ENCODE measurements at places on chromosomes 4 and X. TPM values are rescaled to one million over a fixed set of nuclear protein-coding genes. Genes with fewer than 3 reads are reported as not detected.

DNA sequence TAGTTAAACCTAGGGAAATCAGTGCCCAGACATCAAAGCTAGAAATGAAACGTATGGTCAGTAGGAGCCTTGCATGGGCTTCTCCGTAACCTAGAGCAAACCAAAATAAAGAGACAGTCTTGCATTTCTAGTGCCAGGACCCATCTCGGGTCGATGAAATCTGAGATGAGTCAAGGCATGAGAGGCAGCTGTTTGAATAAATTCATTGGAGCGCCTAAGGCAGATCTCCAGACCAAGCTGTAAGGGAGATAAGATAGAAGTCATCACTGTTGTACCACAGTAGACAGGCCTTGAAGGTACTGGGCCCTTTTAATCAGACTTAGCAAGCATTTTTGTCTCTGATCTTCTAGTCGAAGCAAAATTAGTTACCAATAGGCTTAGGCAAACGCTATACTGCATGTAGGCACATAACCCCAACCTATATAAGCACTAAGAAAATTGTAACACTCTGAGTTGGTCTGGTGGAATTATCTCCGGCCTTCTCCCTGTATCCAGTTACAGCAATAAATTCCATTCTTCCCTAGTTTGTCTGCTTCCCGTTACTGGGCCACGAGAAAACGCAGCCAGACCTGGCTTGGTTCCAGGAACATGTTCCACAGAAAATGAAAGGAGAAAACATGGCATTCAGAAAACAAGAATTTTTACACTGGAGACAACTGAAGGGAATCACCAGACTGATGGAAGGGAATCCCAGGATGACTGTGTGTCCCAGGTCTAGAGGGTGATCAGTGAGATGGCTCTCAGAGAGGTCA, 21.1 kb upstream of the PAPSS1 start:
- DNase-seq = peak; percentile 60

MAGEA10 gene
- not detected for total RNA-seq

GRCh38 chr4:190019023-190019858, 7.8 kb downstream of the FRG2 start:
- no peak for DNase-seq

IGSF1 gene
- not detected for total RNA-seq

DNA sequence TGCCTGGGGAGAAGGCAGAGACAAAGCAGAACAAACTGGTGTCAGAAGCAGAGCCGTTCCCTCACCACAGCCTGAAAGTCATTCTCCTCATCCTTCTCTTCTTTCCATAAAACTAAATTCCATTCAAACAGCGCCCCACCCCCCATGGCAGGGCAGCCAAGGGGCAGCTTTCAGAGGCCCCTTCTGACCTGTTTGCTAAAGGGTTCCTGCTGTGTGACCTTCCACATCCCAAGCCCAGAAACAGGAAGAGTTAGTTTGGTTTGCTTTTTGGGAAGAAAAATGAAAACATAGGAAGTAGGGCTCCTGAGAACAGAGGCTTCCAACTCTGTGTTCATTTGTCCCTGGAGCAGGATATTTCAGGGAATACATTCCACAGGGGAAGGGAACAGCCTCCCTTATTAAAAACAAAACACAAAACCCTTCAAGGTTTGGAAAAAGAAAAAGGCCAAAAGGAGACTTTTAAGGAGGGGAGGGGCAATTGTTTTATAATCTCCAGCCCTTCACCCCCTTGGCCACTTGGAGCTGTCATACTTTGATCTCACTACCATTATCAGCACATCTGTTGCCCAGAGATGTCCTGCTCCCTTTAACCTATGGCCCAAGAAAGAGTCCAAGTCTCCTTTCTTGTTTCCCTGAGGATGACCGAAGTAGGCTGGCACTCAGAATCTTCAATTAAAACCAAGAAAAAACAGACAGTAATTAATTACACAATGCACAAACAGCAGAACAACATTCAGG, 25.3 kb downstream of the STARD8 start:
- DNase-seq = no peak

CORIN gene
- total RNA-seq = 20.3 TPM

DNA sequence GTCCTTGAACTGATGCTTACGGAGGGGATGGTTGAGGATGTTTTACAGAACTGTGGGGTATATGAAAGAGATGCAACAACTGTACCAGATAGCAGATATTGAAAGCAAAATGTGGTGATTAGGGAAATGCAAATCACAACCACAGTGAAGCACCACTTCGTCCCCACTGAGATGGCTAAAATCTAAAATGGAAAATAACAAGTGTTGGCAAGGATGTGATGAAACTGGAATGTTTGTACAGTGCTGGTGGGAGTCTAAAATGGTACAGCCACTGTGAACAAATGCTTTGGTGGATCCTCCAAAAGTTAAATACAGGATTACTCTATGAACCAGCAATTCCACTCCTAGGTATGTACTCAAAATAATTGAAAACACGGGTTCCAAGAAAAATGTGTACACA, 22.9 kb downstream of the XG start:
- no peak for DNase-seq

SLC2A9 gene
- 0.56 TPM for total RNA-seq

- DNase-seq = peak; percentile 28
Observed at GRCh38 chr4:1277667-1278665, 11.7 kb upstream of the MAEA start.

DNA sequence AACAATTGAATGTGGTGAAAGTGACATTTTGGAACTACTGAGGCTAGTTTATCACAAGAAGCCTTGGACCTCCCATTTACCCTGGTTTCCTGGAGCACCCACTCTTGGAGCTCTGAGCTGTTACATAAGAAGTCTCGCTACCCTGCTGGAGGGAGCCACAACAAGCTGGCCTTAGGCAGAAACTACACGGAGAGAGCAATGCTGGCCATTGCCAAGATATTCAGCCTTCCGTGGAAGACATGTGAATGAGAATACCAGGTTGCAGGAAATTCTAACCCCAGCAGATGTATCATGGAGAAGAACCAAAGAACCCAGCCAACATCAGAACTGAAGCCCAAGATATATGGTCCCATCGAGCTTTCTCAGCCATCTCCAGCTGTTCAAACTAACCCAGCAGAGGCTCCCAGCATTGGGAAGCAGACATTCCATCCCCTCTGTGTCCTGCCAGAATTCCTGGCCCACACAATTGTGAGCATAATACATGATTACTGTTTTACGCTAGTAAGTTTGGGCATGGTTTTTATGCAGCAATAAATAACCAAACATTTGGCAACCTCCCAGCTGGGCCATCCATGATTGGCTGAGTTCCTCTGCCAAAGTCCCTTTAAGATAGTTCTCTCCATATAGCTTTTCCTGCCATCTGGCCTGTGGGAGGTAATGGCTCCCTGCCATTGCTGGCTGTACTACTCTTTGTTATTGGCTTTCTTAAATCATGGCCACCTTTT, 17.9 kb upstream of the PDE5A start:
- DNase-seq = peak; percentile 31

- peak; percentile 31 for DNase-seq
Observed at GRCh38 chrX:133670383-133670782, 255.1 kb upstream of the GPC4 start.

DNA sequence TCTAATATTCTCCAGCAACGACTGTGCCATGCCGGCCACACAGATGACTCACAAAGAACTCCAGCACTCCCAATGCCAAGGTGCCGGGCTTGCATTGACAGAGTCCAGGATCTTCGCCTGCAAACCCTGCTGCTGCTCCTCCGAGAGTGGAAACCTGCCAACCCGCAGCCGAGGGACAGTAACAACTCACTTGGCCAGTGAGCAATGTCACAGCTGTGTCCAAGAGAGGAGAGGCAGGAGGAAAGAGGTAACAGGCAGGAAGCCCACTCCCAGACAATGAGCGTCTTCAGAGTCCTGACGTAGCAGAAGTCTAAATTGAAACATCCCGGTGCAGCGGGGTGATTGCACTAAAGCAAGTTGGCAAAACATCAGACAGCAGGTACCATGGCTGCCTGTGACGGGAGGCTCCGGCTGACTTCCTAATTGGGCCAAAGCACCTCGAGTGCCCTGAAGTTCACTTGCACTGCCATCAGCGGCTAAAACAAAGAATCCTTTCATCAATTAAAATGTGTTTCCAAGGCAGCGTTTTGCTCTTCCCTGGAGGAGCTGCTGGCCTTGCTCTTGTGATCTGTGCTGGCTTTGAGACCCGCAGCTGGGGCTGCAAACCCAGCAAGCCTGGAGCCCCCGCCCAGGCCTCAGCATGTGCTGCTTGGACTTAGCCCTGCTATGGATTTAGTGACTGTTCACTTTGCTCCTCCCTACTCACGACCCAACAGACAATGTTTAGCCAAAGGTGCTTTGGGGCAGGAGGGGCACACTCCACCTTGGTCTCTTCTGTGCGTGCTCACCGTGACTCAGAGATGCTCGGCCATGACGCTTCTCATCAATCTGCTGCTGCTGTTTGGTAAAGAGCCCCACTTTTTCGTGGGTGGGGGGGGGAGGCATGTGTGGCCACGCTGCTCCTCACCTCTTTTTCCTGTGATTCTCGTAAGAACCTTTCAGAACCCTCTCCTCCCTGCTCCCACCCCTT, 36.5 kb downstream of the DCTD start:
- peak; percentile 11 for DNase-seq

DNA sequence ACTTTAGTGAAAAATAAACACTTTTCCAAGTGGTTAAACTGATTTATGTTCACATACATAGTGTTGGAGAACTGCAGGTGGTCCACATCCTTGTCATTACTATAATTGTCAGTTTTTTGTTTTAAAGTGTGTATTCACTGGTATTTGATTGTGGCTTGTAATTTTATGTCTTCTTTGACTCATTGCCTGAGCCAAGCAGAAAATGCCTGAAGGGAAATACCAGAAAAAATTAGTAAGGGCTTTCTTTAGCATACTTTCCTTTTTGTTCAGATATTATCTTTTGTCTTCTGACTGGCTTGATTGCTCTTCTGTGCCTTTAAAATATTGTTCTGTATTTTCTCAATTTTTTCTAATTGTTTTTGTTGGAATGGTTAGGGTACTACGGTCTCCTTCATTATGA, 981.3 kb downstream of the C4orf33 start:
- DNase-seq = no peak

TEX11 gene
- total RNA-seq = not detected

DNA sequence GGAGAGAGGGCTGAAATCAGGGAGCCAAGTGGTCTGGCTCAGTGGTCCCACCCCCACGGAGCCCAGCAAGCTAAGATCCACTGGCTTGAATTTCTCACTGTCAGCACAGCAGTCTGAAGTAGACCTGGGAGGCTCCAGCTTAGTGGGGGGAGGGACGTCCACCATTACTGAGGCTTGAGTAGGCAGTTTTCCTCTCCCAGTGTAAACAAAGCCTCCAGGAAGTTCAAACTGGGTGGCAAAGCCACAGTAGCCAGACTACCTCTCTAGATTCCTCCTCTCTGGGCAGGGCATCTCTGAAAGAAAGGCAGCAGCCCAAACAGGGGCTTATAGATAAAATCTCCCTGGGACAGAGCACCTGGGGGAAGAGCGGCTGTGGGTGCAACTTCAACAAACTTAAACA, 88.1 kb downstream of the NPFFR2 start:
- DNase-seq = no peak

MAGEA12 gene
- not detected for total RNA-seq

- peak; percentile 57 for DNase-seq
Observed at GRCh38 chr4:86935853-86936733, 1.3 kb downstream of the AFF1 start.

- no peak for DNase-seq
Observed at GRCh38 chr4:1202526-1203011, 30.2 kb upstream of the SPON2 start.

DNA sequence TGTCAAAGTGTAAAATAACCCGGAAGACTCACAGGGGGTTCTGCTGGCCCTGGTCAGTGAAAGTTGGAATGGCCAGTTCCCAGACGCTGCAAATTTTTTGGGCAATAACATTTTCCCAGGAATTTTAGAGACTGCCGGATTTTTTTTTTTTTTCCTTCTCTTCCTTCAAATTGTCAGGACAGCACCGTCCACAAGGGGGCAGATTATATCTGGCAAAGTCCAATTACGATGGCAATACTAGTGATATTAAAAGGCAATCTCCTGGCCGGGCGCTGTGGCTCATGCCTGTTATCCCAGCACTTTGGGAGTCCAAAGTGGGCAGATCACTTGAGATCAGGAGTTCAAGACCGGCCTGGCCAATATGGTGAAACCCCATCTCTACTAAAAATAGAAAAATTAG, 20.5 kb downstream of the SLC25A5 start:
- DNase-seq = peak; percentile 51

DNA sequence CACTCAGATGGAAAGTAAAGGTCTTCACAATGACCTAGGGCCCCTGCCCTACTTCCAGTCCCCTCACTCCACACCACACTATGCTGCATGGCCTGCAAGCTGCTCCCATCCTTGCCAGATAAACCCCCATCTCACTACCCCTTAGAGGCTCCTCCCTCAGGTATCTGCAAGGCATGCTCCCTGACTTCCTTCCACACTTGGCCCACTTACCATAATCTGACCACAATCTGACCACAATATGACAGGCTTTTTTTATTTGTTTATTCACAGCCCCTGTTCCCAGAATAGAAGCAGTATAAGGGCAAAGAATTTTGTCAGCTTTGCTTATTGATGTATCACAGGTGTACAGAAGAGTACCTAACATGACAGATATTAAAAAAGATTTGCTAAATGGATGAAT, 124.7 kb downstream of the CAMK2D start:
- DNase-seq = peak; percentile 62

GRCh38 chr4:146176891-146177290, 1.4 kb downstream of the LSM6 start:
- DNase-seq = no peak

DNA sequence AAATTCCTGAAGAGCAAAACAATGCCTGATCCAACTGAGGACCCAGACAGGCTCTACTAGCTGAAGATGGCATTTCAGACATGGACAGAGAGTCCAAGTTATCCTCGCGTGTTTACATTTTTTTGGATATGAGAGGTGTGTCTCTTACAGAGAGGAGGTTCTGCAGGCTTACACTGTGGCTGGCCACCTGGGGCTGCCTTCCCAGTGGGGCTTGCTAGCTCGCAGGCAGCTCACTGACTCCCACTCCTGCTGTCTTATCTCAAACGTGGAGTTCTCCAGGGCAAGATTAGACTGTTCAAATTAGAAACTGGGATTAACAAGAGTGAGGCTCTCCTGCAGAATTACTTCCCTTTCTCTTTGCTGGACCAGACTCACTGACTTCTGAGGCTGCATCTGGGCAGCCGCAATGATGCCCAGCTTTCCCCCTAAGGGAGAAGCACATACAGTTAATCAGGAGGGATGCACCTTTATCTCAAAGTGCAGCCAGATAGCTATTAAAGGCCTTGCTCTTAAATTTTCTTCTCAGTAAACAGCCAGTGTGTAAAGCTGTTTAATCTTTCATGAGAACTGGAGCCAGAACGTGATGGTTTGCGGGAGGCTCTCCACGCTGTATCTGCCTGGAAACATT, 123.0 kb downstream of the ENPP6 start:
- no peak for DNase-seq

- peak; percentile 79 for DNase-seq
Observed at GRCh38 chr4:88964450-88964849, 92.5 kb downstream of the FAM13A start.

FGF13 gene
- 0.18 TPM for total RNA-seq

- DNase-seq = no peak
Observed at GRCh38 chrX:134073341-134073740, 87.9 kb upstream of the GPC3 start.

GRCh38 chr4:185902654-185903053, 90.7 kb upstream of the SORBS2 start:
- peak; percentile 8 for DNase-seq

NEXMIF gene
- under 0.01 TPM for total RNA-seq

DKK2 gene
- 0.83 TPM for total RNA-seq

Data from IMR-90 (cell line).